ENCODE measurements at places on chromosomes 7 and 10. TPM values are rescaled to one million over a fixed set of nuclear protein-coding genes. Genes with fewer than 3 reads are reported as not detected.

DNA sequence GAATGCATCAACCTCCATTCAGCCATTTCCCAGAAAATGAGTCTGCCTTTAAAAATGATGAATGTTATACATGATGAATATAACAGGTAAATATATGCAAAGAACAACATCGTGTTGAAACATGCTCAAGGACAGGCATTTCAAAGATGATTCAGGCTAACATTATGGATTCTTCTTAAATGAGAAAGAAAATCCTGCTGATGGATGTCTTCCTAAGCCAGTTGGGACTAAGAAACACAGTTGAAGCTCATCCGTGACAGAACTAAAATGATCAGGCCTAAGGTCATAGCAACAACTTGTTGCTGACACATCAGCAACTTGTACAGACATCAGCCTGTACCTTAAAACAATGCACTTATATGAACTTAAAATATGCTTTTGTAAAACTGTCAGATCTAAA is 267.9 kb downstream of the MAGI2 start:
- no peaks in the 10 kb centered on the region for H3K27me3 ChIP-seq
- no peak overlapping the region for H3K27ac ChIP-seq
- no peak for DNase-seq
- no peaks in the 10 kb centered on the region for H3K4me1 ChIP-seq
- no peaks in the 10 kb centered on the region for H3K36me3 ChIP-seq

- no peaks in the 10 kb centered on the region for H3K36me3 ChIP-seq
- H3K27ac ChIP-seq, result no peak overlapping the region
- H3K4me3 ChIP-seq, result no peak overlapping the region
- no peaks in the 10 kb centered on the region for H3K27me3 ChIP-seq
- no peaks in the 10 kb centered on the region for H3K4me1 ChIP-seq
These were observed 35.2 kb downstream of the UBTD1 start for GRCh38 chr10:97533888-97534287.

DNA sequence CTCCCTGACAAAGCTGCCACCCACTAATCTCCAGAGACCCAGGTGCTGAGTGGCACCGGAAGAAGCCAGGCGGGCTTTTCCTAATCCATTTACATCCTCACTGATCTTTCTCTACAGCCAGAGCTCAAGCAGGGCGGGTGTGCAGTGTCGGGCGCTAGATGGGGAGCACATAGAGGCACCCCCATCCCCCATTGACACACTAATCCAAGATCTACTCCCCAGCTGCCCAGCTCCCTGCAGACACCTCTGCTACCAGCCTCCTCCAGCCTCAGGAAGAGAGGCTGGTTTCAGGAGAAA is 22.2 kb downstream of the FRMPD2 start:
- DNase-seq, result no peak
- no peak overlapping the region for H3K27ac ChIP-seq
- H3K27me3 ChIP-seq, result no peaks in the 10 kb centered on the region

The PRKAR2B gene
- 14.3 TPM for total RNA-seq

DNA sequence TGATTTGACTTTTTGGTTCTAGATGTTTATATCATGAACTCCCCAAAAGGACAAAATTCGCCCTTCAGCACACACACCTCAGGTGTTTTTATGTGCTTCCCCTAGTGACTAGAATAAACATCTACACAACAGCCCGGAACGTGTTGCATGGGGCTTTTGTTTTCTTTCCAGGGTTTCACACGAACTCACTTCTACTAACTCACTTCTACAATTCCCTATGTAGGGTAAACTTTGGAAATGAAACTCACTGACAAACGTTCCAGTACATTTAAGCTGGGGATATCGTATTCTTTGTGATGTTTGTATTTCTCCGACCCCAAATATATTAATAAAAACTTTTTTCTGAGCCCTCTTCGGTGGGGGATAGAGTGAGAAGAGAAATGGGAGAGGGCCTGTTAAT is 1.4 kb downstream of the TRA2A start:
- H3K4me1 ChIP-seq, result peaks cover 27% of the 10 kb centered on the region
- no peaks in the 10 kb centered on the region for H3K27me3 ChIP-seq
- H3K4me3 ChIP-seq, result peak overlapping the region; percentile 95
- H3K27ac ChIP-seq, result peak overlapping the region; percentile 99
- H3K36me3 ChIP-seq, result no peaks in the 10 kb centered on the region
- DNase-seq, result no peak

- H3K4me1 ChIP-seq, result no peaks in the 10 kb centered on the region
- no peak overlapping the region for H3K27ac ChIP-seq
- no peak overlapping the region for H3K4me3 ChIP-seq
- no peaks in the 10 kb centered on the region for H3K36me3 ChIP-seq
- DNase-seq, result no peak
- no peaks in the 10 kb centered on the region for H3K27me3 ChIP-seq
These were observed 10.6 kb downstream of the PDE6C start for GRCh38 chr10:93622942-93623341.

- H3K4me3 ChIP-seq, result no peak overlapping the region
- H3K27ac ChIP-seq, result no peak overlapping the region
- no peaks in the 10 kb centered on the region for H3K4me1 ChIP-seq
- no peak for DNase-seq
These were observed 382 bp downstream of the DIP2C start for GRCh38 chr10:689121-689451.

DNA sequence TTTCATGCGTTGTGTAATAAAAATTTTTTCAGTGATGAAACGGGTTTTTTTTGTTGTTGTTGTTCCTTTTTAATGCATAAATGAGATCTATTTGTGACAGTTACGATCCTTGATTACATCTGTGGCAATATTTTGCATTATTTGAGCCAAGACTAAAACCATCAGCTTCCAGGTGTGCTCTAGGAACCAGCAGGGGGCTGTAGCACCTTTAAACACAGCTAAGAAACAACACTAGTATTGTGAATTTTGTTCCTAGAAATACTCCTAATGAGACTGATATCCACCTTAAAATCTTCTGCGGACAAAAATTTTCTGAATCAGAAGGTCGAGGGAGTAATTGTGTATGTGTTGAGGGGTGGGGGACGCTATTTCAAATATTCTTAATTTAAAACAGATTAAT is 52.6 kb downstream of the FGFBP3 start:
- peak; percentile 39 for DNase-seq
- H3K27ac ChIP-seq, result no peak overlapping the region
- H3K27me3 ChIP-seq, result no peaks in the 10 kb centered on the region
- H3K4me3 ChIP-seq, result no peak overlapping the region

DNA sequence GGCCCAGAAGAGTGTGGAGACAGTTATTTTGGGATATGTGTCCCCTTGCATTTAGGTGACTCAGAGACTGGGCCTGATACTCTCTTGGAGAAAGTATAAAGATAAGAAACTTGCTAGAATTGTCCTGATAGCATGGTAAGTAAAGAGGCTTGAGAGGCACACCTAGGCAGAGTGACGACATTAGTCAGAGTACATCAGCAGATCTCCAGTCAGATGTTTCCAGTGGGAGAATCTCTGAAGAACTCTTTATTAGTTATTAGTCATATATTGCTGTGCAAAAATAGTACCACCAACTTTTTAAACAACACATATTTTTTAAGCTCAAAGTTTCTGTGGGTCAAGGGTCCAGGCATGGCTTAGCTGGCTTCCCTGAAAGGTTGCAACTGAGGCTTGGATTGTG is 182.6 kb downstream of the NEBL start:
- no peak for DNase-seq
- no peak overlapping the region for H3K27ac ChIP-seq
- H3K4me1 ChIP-seq, result no peaks in the 10 kb centered on the region
- H3K4me3 ChIP-seq, result no peak overlapping the region

Measured in natural killer cell (primary cell).